ENCODE measurements at places on chromosomes 7 and 10. TPM values are rescaled to one million over a fixed set of nuclear protein-coding genes. Genes with fewer than 3 reads are reported as not detected.

Gene PRPS1L1
- not detected for total RNA-seq

Gene FEZF1
- total RNA-seq, result not detected

Gene EIF5AL1
- 0.32 TPM for total RNA-seq

Gene INHBA
- total RNA-seq, result 53.8 TPM

Gene HOXA5
- 134 TPM for total RNA-seq

Gene NUPR2
- total RNA-seq, result not detected

Gene LIPF
- total RNA-seq, result not detected

Gene CALML3
- total RNA-seq, result not detected

Data from epithelial cell of alveolus of lung (primary cell).